Fibroblast of lung (primary cell): ENCODE measurements at places on chromosomes 5 and 9. TPM values are rescaled to one million over a fixed set of nuclear protein-coding genes. Genes with fewer than 3 reads are reported as not detected.

PCDHB11 gene
- 0.77 and 1.7 TPM in 2 replicates for total RNA-seq

NIPAL4 gene
- 0.17 and 0.26 TPM in 2 replicates for total RNA-seq

LRRC19 gene
- total RNA-seq: not detected in 2 replicates

PCDHGA2 gene
- total RNA-seq: 2.8 and 4.5 TPM in 2 replicates
